ENCODE measurements at places on chromosomes 6 and 20.
A peak's percentile ranks its signal among the peaks of the same experiment; 100 is the strongest.

GRCh38 chr6:162525181-162525580, 202.4 kb downstream of the PRKN start:
- no peak for DNase-seq

GRCh38 chr6:73694711-73695411, 1.1 kb upstream of the CD109 start:
- DNase-seq: no peak

- DNase-seq: peak; percentile 73
Measured at GRCh38 chr6:157235600-157236039, 87.7 kb downstream of the TMEM242 start.

GRCh38 chr6:146560607-146561006, 17.0 kb downstream of the RAB32 start:
- DNase-seq: no peak

DNA sequence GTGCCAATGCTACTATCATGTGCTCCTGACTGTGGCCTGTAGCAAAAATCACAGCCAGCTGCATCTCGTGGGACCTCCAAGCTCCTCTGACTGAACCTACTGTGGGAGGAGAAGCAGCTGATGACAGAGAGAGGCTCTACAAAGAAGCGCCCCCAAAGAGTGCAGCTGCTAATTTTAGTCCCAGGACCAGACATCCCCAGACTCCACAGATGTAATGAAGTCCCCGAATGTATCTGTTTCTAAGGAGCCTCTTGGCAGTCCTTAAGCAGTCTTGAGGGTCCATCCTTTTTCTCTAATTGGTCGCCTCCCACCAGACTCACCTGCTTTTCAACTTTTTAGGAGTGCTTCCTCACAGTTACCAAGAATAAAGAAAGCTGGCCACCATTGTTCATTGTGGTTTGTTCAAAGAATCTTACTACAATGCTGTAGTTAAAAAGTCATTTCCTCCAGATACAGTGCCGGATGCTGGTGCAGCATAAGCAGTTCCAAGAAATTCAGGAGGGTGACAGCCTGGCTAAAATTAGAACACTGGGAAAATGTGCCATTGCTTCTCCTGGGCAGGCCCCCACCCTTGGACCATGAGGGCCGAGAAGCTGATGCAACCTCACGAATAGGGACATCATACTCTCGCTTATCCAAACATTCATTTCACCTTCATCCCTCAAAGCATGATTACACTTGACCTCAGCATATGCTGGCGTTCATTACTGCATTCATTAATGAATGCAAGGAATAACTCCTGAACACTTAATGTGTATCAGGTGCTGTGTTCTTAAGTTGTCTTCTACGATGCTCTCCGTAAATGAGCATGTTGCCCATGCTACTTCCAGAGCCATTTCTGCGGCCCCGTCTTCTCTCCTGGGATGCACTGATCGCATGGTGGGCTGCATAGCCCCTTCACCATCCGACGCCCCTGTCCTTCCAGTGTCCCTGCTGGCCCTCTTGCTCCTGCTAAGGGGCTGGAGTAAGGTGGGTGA, 66.4 kb downstream of the LY86 start:
- DNase-seq: peak; percentile 17

- DNase-seq: no peak
Measured at GRCh38 chr6:42140756-42141602, 1.4 kb downstream of the C6orf132 start.

DNA sequence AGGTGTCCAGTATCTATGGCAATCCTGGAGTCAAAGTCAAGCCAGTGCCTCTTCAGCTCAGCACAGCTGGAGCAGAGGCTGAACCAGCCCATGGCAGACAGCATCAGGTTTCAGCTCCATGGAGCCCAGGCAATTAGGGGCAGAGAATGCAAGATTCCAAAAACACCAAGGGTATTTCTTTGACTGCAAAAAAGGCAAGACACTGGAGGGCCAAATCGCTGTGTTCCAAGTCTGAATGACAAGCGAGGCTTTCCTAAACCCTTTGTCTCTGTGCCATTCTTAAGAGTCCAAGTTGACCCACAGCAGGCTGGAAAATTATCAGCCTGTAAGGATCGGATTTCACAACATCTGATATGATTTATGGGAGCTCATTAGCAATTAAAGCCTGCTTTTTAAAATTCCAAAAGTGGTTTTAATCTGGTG, 49.7 kb upstream of the TGM3 start:
- DNase-seq: no peak

DNA sequence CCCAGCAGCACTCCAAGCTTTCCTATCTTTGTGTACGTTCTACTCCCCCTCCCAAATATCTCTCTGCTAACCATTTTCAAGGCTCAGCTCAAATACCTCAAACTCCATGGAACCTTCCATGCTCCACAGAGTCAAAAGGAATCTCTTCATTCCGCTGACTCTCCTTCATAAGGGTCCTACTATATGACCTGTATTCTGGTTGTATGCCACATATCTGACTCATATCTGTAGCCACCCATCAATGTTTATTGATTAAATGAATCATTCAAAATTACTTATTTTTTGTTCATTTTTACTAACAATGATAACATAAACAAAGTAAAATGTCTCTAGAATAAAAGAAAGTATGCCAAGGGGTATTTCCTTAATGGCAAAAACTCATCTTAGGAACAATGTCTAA, 123.2 kb downstream of the ARHGAP18 start:
- DNase-seq: no peak

DNA sequence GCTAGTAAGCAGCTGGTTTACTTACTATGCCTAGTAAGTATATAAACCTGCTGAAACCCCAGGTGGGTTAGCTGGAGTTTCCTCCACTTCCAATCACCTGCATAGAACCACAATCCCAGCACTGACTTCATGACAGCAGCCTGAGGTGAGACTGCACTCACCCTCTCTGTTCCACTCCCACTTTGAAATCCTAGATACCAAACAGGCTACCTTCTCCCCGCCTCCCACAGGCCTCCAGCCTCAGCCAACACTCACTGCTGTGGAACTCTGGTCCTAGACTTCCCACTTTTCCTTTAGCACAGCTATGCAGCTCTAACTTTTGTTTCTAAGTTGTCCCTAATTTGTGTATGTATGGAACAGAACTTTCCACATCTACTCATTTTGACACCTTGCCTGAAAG, 149.7 kb upstream of the ARID1B start:
- no peak for DNase-seq

DNA sequence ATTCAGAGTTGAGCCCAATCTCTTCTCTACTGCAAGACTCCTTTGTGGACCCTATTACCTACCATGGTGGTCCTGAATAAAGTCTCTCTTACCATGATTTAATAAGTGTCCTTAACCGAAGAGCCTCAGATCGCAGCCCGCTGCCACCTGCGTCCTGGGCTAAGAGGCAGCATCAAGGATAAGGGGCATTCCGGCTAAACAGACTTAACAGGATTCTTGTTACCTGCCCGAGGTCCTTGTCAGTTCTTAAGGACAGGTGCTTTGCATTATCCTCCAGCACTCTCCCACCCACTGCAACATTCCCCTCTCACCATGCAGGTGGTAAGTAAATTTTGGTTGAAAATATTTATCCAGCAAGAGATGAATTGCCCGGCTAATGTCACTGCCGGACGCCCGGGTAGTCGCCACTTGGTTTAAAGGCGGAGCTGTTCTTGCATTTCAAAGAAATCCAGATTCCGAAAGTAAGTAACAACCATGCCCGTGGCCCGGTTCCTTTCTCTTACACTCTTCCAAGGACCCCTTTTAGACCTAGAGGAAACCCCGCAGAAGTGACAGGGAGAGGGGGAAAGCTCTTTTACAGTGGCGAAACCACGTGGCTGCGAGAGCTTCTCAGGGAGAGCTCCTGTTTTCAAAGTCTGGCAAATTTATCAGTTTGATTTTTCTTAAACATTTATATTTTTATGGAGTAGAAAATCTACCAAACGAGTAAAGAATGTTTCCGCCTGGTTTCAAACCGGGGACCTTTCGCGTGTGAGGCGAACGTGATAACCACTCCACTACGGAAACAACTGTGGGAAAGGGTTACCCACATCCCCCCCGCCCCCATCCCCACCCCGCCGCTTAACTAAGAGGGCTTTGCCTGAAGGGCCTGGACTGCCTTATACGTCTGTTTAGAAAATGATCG, 41.9 kb upstream of the PRSS16 start:
- DNase-seq: peak; percentile 41

DNA sequence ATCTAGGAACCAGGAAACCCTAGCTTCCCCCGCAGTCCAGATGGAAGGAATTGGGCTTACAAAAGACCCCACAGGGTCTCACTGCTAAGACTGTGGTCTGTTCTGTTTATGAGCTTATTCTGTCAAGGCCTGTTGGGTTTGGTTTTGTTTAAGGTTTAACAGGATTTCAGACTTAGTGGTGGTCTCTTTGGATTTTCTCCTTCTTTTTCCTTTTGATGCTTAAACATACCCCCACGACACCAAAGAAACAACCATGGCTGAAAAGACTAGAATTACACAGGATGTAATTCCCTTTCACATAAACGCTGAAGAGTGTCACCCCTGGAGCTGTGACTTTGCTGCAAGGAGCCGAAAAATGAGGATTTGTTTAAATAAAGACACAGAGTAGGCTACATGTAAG, 408.6 kb downstream of the PREX1 start:
- DNase-seq: no peak

DNA sequence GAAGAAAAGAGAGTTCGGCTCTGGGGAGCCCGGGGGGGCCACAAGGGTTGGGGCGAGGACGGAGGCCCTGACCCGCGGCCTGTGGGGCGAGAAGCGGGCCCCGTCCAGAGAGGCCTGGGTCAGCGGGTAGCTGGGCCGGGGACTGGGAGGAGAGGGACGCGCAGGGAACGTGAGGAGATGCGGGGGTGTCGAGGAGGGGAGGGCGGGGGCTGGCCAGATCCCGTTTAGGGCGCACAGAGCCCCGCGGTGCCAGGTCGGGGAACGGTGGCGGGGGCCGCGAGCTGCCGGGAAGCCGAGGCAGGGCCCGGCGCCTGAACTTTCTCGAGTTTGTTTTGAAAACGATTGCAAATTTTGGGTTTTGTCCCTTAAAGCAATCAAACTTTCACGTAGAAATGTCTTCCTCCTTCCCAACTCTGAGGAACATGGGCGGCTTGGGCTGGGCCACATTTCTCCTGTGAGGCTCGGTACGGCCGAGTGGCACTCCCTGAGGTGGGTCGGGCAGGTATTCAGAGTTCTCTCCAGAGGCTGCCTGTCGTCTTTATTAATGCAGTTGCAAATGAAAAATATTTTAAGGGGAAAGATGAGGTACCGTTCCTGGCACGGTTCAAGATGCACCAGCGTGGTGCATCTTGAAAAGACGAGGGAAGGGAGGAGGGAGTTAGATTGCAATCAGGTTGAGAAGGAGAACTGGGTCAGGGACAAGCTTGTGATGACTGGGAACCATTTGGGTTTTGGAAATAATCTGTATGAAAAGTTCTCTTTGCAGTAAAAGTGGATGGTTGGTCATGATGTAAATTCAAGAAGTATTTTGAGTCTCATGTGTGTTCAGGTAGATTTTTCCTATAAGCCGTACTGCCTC, 972 bp downstream of the RNF8 start:
- DNase-seq: peak; percentile 21

DNA sequence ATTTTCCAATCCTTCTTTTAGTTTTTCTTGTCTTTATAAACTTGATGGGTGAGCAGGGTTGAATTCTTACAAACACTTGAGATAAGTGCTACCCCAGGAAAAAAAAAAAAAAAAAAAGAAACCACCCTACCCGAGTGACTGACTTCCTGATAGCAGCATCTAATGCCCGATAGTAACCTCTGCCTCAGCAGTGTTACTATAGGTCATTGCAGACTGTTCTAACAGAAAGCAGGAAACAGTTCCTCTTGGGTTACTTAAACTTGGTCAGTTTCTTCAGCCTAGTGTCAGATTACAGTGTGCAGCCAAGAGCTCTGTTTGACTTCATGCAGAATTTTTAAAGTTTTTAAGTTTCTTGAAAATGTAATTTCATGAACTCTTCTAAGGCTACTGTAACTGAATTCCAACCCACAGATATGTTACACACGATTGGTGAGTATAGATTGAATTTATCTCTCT, 2.1 kb downstream of the MYLIP start:
- peak; percentile 43 for DNase-seq

- no peak for DNase-seq
Measured at GRCh38 chr6:157211603-157212455, 111.5 kb downstream of the TMEM242 start.

GRCh38 chr6:138032571-138032970, 74.6 kb downstream of the PERP start:
- DNase-seq: no peak

DNA sequence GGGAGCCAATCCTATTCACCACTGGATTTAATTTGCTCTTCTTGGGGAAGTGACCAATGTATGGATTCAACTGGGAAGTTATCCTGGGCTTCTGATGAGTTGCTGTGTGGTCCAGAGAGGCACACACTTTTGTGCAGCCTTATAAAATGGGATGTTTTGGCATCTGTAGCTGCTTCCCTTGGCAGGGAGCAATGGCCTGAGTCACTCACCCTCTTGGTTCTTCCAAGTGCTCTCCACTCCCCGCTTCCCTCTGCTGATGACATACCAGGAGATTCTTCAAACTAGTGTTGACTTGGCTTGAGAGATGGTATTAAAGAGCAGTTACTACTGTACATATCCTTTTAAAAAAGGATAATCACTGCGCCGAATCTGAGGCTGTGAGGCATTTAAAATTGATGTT, 105.8 kb downstream of the JARID2 start:
- no peak for DNase-seq

DNA sequence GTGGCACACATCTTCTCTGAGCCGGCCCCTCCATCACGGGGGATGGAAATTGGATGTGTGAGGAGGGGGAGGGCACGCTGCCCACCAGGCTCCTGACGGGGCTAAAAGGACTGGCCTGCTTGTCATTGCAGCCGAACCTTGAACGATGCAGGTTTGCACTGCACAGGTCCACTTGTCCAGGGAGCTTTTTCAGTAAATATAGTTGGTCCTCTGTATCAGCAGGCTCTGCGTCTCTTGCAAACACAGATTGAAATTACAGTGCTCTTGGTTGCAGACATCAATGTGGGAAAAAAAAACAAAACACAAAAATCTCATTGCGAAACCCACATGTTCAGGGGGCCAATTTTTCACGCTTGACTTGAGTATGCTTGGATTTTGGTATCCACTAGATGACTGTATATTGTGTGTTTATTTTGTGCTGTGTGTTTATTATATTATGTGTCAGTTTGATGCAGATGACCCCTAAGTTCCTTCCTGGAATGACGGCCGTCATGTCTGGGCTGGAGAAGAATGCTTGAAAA, 29.2 kb downstream of the ERMARD start:
- DNase-seq: no peak

DNA sequence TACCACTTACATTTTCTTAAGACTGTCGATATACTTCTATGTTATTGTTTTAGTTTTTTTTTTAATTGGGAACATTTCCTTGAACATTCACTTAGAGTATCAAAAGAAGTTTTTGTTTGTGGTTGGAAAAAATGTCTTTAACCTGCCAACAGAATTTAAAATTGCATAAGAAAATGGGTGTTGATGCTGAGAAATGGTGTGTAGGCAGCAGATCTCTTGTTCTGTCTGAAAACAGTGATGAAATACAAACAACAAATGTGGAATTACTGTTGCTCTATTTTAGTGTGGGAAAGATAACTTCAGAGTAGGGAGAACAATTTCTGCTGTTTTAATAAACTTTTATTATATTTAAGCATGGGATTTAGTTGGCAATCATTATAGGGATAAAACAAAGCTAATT, 293.5 kb downstream of the CDKAL1 start:
- DNase-seq: no peak

- no peak for DNase-seq
Measured at GRCh38 chr6:115898246-115898645, 162.4 kb downstream of the FRK start.

- DNase-seq: no peak
Measured at GRCh38 chr6:19501737-19502245, 335.4 kb upstream of the ID4 start.

All from CD4-positive, alpha-beta T cell treated with Interleukin-17A for 4 hours (primary cell).